C1 segment of cervical spinal cord (tissue), 14 donors: ENCODE measurements at places on chromosomes 12 and 14.

GRCh38 chr14:63262446-63262845 lies 56.3 kb downstream of the GPHB5 start:
- no peak for DNase-seq

- DNase-seq = no peak
These were observed 127.4 kb upstream of the PRMT8 start for GRCh38 chr12:3363608-3364007.

GRCh38 chr14:55340482-55340881 lies 69.3 kb downstream of the FBXO34 start:
- DNase-seq = no peak

DNA sequence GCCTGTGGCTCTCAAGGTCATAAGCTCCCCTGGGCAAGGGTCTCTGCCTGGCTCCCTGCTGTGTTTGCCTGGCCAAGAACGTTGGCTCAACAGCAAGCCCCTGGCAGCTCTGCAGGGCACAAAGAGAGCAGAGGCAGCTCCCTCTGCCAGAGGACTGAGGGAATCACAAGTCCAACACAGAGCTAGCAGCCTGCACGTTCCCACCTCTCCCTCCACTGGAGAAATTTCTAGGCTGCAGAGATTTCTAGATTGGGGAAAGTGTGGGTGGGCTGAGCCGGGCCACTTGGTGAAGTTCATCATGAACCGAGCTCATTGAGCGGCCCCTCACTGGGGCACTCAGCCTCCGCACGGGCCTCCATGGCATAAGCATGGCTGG lies 19.8 kb downstream of the ZFYVE21 start:
- no peak for DNase-seq

- no peak for DNase-seq
These were observed 79.7 kb downstream of the FGD4 start for GRCh38 chr12:32478858-32479725.

GRCh38 chr12:120204171-120204570 lies 3.3 kb upstream of the RPLP0 start:
- no peak for DNase-seq

DNA sequence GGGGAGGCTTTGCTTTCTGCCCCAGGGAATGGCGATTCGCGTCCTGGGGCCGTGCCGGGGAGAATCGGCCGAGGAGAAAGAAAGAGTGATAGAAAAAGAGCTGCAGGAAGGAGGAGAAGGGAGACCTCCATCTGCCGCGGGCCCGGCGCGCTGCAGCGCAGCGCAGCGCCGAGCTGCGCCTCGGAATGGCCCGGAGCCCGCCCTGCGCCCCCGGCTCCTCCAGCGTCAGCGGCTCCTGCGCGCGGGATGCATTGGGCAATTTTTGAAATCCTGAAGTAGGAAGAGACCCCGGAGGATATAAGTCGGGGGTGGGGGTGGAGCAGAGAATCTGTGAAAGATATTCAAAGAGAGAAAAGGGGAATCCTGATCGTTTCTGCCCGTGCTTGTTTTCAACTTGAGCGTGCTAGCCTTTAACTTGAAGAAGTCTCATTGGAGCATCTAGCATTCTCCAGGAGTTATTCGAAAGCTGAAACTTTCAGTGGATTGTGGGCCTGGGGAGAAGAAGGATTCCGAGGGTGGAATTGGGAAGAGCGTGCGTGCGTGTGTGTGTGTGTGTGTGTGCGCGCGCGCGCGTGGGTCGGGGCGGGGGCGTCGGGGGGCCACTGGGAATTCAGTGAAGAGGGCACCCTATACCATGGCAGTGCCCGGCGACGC lies 441 bp downstream of the PDE3A start:
- peak; percentile 38 for DNase-seq
